ENCODE measurements at places on chromosomes 1 and 21.

GRCh38 chr1:59580257-59580656 is 234.5 kb upstream of the HOOK1 start:
- DNase-seq = no peak

GRCh38 chr21:42059141-42059540 is 12.0 kb upstream of the UMODL1 start:
- DNase-seq = no peak

DNA sequence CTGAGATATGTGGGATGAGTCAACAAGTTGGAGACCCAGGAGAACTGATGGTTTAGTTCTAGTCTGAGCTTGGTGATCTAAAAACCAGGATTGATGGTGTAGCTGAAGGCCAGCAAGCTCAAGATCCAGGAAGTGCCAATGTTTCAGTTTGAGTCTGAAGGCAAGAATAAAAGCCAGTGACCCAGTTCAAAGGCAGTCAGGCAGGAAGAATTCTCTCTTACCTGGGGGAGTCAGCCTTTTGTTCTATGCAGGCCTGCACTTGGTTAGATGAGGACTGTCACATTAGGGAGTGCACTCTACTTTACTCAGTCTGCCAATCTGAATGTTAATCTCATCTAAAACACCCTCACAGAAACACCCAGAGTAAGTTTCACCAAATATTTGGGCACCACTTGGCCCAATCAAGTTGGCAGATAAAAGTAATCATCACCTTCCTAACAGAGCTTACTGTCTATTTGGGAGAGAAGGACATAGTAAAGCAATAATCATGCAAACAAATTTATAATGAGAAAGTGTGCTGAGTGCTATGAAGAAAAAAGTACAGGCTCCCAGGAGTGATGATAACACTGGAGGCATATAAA is 63.4 kb downstream of the TSEN15 start:
- DNase-seq = no peak

DNA sequence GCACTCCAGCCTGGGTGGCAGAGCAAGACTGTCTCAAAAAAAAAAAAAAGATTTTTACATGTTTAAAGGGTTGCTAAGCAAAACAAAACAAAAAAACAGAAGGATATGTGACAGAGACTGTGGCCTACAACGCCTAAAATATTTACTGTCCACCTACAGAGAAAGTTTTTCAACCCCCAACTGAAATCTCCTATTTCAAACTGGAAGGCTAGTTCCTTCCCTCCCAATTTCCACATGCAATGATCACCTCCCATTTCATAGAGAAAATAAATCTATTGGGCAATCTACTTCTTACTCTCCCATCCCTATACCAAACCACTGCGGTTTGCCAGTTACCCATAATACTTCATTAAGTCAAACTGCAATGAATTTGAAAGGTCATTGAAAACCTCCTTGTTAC is 74.2 kb downstream of the ST3GAL3 start:
- DNase-seq = no peak

DNA sequence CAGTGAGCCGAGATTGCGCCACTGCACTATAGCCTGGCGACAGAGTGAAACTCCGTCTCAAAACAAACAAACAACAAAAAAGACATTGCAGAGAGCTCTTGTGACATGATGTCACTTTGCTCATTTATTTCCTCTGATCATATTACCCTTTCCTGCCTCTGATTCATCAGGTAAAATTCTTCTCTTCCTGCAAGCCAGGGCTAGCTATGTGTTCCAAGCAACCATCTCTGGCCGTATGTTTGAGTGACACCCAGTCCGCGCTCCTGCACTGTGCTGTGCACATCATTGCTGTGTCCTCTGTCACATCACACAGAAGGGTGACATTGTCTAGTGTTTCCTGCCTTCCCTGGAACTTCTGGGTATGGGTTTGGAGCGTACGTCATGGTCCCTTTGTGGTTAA is 251.3 kb downstream of the PCP4 start:
- no peak for DNase-seq

GRCh38 chr1:18204575-18204974 is 97.0 kb downstream of the IGSF21 start:
- no peak for DNase-seq

- no peak for DNase-seq
Measured at GRCh38 chr1:239107676-239108075, 278.7 kb upstream of the CHRM3 start.

DNA sequence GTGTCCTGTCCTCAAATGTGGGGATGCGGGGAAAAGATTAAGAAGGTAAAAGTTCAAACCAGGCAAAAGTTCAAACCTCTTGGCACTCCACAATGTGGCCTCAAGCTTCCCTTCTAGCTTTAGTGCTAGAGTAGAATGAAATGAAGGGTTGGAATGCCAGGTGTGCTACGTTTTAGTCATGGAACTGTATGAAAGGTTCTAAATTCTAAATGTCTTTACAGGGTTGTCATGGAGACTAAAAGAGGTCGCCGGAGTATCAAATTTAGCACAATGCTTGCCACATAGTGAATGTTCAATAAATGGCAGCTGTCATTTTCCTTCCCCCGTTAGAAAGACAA is 57.2 kb upstream of the LRRC8D start:
- no peak for DNase-seq

GRCh38 chr1:24737368-24738117 is 7.7 kb upstream of the CLIC4 start:
- no peak for DNase-seq
